ENCODE measurements at places on chromosomes 4 and X.

GRCh38 chr4:7185487-7186030 lies 6.8 kb upstream of the SORCS2 start:
- DNase-seq, result no peak

DNA sequence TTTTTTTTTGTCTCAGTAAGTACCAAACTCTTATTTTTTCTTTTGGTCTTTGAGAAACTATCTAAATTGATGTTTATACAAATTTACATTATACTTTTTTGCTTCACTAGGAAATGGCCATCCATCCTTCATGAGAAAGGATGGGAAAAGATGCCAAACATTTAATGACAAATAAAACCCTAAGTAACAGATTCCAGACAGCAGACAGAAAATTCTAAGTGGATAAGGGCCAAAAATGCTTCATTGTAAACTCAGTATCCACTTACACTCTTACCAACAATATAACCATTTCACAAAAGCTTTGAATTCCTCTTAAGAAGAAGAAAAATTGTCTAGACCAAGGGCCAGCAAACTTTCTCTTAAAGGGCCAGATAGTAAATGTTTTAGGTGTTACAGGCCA lies 3.5 kb downstream of the GUCY1B1 start:
- DNase-seq, result no peak

- no peak for DNase-seq
Observed at GRCh38 chr4:73870260-73870659, 1.1 kb downstream of the CXCL1 start.

GRCh38 chr4:1393866-1394265 lies 12.4 kb downstream of the NKX1-1 start:
- DNase-seq, result no peak

GRCh38 chr4:123936621-123937043 lies 540.0 kb downstream of the SPRY1 start:
- DNase-seq, result no peak

- no peak for DNase-seq
Observed at GRCh38 chrX:39427492-39427891, 626.2 kb downstream of the MID1IP1 start.

DNA sequence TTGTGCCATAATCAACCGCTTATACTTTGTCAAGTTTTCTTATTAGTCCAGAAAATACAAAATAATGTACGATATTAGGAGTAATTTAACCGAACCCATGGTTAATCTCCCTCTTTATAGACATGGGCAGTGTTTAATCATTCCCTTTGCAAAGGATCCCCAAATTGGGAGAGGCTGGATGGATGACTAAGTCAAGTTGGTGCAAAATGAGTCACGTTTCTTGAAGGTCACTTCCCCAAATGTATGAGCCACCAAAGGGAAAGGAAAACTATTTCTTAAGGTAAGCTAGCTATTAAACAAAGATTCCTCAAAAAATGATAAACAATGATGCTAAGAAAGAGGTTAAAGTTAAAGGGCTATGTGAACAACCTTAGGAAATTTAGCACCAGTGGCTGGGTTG lies 17.5 kb downstream of the MAML3 start:
- DNase-seq, result no peak

DNA sequence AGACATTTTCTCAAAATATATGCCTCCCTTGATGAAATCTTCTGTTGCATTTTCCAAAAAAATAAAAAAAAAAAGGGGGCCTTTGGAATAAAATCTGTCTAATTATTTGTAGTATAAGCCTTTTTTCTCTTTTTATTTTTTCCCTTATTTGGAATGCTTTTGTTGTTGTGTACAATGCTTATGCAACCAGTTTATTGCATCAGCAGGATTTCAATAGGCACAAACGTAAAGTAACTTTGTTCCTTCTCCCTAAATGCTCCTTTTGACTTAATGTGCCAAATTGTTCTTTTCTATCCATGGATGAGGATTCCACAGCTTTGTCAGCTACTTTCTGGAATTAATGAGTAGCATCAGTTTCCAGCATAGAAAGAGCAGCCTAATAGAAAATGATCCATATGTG lies 59.6 kb upstream of the HPGD start:
- no peak for DNase-seq

DNA sequence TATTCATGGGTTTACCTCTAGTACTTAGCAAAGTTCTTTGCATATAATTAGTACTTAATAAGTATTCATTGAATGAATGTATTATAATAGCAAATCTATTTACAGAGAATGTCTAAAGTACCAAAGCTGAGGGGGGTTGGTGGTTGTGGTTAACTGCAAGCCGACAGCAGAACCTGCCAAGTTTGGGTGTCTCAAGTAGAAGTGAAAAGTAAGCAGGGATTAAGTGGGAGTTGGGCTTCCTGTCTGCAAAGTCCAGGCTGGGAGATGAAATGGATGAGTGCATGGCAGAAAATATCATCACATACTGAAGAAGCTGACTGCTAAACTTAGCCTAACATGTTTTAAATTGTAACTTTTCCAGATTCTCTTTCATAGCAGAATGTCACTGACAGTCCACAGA lies 169.6 kb downstream of the CAMK2D start:
- no peak for DNase-seq

GRCh38 chr4:59969909-59970308 lies 1230.2 kb upstream of the ADGRL3 start:
- DNase-seq, result no peak
